ENCODE measurements at places on chromosomes 1 and 21.

- no peak for DNase-seq
Measured at GRCh38 chr21:36747815-36748383, 49.0 kb downstream of the SIM2 start.

DNA sequence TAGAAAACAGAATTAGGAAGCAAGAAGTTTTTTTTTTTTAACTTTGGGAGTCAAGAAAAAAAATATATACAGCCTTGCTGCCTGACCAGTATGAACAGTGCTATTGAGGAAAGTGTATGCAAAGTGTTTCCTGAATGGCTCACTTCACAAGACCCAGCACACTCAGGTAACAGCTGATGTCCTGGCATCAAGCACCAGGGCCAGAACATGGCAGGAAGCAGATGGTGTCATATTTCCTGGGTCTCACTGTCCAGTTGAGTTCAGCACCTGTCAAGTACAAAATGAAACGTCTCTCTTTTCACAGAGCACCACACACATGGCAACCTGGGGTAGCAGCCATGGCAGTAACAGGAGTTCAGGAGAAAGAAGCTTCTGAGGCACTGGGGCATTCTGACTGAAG, 372.3 kb downstream of the TTLL7 start:
- no peak for DNase-seq

GRCh38 chr1:65525266-65526048, 105.0 kb downstream of the LEPR start:
- no peak for DNase-seq

- DNase-seq, result peak; percentile 34
Measured at GRCh38 chr1:2381741-2382620, 9.4 kb downstream of the MORN1 start.

DNA sequence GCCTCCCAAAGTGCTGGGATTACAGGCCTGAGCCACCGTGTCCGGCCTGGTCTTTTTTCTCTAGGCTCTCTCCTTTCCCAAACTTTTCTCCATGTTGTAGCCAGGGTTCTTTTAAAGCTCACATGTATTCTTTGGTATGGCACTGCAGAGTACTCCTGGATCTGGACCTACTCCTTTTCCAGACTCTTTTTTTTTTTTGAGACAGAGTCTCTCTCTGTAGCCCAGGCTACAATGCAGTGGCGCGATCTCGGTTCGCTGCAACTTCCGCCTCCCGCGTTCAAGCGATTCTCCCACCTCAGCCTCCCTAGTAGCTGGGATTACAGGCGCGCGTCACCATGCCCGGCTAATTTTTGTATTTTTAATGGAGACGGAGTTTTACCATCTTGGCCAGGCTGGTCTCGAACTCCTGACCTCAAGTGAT, 602 bp upstream of the MED18 start:
- no peak for DNase-seq

GRCh38 chr21:20424943-20425342, 573.3 kb upstream of the NCAM2 start:
- DNase-seq, result no peak

DNA sequence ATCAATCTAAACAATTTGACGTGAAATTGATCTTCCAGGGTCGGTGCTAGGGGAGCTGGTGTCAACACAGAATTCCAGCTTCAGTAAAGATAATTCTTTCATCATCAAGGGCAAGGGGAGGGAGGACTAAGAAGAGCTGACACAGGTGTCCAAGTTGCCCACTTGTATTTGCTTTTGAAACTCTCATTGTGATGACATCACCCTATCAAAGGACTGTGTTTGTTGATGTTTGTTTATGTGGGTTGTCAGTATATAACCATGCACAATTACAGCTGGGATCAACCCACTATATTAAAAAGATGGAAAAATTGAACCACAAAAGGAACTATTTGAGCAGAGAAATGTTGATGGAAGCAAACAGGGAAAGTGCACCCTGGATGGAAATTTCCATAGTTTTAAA, 48.8 kb downstream of the ZC3H11B start:
- no peak for DNase-seq

DNA sequence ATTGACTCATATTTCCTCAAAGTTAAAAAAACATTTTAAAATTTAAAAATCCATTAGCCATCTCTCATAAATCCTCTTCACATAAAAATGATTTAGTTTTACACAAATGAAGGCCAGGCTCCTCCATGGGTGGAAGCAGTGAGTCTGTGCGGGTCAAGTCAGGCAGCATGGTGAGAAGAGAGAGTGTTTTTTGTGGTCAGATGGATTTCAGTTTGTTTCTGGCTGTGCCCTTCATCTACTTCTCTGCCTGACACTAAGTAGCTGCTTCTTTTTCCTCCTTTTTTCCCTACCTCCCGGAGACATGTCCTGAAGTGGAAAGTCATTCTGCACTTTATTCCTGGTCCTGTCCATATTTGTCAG, 10.3 kb downstream of the PLA2G4A start:
- no peak for DNase-seq

DNA sequence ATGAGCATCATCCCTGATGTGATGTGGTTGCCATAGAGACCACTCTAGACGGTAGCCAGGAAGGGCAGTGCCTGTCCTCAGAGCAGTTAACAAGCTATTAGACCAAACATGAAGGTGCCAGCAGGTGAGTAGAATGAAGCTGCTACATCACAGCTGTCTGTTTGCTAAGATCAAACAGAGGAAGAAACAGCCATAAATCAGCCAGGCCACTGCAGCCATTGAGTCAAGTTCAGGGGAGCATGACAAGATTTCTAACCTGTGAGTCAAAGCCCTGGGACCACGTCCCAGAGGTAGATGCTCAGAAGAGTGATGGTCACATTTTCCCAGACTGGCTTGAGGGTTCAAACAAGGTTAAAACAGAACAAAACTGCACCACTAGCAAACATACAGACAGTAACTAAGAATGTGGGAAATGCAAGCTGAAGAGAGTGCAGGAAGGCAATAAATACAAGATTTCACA, 450.6 kb upstream of the DAB1 start:
- DNase-seq, result no peak

GRCh38 chr1:45913731-45914501, 110.5 kb downstream of the MAST2 start:
- DNase-seq, result no peak

- DNase-seq, result no peak
Measured at GRCh38 chr1:109373126-109373525, 24.6 kb downstream of the SORT1 start.

DNA sequence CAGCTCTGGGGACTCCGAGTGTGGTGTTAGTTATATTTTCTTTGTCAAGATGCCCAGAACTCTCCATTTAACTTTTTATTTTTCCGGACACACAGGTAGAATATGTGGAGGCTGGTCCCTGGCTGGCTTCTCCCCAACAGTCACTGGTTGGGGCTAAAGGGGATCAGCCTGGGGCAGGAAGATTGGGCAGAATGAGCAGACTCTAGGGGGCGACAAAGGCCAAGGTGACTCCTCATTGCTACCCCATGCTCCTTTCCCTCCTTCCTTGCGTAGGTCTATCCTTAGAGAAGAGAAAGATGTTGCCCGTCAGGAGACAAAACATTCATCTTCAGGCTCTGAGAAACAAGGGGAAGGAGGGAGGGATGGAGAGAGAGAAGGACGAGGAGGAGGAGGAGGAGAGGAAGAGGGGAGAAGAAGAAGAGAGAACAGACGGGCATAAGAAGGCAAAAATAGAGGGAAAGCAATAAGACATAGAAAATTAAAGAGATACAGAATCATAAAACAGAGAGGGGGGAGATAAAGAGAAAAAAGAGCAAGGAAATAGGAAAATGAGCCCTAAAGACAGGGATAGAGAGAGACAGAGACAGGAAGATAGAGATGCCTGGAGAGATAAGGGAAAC, 89.9 kb downstream of the FOXD2 start:
- DNase-seq, result no peak

GRCh38 chr21:46549650-46550049, 55.2 kb downstream of the S100B start:
- no peak for DNase-seq

DNA sequence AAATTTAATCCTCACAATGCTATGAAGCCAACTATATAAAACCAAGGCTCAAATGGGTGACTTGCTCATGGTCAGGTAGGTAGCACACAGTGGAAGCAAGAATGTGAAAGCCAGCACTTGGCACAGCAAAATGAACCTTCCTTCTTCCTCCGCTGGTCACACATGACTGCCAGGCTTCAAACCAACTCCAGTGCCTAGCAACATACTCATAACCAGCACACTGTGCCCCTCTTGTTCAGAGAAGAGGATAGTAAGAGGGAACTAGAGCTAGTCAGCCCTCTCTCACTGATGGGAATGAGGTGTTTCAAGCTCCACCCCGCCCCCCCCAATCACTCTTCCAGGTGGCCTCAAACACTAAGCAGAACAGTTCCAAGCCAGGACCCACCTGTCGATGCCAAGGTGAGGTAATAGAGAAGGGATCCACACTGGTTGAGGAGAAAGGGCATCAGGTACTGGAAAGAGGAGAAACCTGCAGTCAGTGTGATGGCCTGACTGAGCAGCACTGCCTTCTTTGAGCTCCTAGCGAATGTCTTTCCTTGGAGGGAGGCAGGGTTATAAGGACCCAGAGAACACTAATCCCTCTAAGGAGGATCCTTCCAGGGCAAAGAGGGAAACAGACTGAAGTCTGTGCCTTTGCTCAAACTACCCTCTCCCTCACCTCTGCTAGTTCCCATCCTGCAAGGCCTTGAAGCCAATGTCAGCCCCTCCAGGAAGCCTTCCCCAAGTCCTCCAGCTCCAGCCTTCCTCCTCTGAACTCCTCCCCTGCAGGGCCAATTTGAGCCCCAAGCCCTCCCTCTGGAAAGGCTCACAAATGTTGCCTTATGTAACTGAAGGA, 1.2 kb downstream of the TMEM234 start:
- DNase-seq, result no peak

GRCh38 chr1:10204003-10204642, 6.2 kb upstream of the KIF1B start:
- DNase-seq, result no peak

- no peak for DNase-seq
Measured at GRCh38 chr1:46026531-46026930, 105.9 kb downstream of the PIK3R3 start.

DNA sequence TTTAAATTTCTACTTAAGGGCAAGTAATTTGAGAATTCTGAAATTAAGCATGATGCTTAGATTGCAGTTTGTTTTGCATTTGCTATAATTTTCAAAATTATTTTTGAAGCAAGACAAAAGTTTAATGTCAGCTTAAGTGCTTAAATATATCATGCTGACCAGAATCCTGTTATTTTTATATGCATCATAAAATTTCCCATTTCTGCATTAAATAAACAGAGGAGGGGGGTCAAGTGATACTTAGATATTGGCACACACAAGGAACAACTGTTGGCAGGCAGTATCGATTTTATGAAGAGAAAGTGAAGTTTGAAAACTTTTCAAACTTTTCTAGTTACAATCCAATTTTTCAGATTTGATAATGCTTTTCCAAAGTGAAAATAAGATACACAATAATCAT, 61.0 kb downstream of the MIER1 start:
- no peak for DNase-seq

DNA sequence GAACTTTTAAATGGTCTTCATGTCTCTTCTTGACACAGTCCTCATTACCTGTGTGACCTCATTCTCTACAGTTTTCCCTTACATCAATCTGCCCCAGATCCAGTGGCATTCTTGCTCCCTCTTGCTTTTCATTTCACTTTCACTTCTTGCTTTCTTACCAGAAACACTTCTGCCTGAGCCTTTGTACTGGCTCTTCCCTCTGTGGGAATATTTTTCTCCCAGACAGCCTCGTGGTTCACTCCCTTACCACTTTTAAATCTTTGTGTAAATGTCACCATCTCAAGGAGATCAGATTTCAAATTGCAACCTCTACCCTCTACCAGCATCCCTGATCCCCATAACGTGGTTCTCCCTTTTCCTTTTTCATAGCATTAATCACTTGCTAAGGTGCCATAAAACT, 73.2 kb downstream of the DISC1 start:
- DNase-seq, result no peak

- DNase-seq, result no peak
Measured at GRCh38 chr21:22855581-22855980, 1857.4 kb downstream of the NCAM2 start.

DNA sequence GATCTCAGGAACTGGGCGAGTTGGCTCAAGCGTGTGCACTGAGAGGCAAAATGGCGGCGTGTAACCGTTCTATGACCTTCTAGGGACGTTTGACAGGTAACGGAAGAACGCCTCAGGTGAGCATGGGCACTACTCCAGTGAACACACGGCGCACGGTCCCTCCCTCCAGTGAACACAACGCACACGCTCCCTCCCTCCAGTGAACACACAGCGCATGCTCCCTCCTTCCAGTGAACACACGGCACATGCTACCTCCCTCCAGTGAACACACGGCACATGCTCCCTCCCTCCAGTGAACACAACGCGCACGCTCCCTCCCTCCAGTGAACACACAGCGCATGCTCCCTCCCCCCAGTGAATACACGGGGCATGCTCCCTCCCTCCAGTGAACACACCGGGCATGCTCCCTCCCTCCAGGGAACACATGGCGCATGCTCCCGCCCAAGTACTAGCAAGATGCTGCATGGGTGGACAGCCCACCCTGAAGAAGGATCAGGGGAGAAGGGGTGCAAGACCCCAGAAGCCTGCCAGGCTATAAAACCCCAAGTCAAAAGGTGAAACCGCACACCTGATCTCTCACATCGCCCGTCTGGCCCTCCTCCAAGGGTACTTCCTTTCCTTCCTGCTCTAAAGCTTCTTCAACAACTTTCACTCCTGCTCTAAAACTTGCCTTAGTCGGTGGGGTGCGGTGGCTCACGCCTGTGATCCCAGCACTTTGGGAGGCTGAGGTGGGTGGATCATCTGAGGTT, 3.5 kb downstream of the C1orf159 start:
- no peak for DNase-seq

- DNase-seq, result peak; percentile 62
Measured at GRCh38 chr1:41503538-41504113, 19.1 kb upstream of the EDN2 start.

DNA sequence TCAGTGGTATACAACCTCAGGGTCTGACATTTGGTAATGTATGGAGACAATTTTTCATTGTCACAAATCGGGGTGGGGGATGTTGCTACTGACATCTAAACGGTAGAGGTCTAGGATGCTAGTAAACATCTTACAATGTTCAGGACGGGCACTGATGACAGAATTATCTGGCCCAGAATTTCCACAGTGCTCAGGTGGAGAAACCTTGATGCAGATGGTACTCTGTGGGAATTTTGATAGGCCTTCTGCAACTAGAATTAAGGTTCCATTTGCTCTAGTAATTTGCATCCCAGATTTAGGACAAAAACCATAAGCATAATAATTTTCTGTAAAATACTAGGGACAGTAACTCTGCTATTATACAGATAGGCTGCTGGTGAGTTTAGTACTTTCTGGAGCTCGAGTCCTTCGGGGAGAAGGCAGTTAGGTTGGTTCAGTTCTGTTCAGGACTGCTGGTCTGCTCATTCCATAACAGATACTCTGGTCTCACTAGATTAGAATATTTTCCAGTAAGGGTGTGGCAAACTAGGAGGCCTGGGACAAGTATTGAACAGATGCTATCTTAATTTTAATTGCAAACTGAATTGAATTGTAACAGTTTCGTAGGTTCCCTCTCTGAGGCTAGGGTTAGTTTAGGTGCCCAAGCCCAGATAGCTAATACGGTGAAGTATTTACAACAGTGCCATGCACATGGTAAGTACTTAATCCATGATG, 11.4 kb downstream of the METTL13 start:
- no peak for DNase-seq

GRCh38 chr1:108570128-108570527, 10.2 kb downstream of the EEIG2 start:
- no peak for DNase-seq
